ENCODE measurements at places on chromosomes 2 and 18.

DNA sequence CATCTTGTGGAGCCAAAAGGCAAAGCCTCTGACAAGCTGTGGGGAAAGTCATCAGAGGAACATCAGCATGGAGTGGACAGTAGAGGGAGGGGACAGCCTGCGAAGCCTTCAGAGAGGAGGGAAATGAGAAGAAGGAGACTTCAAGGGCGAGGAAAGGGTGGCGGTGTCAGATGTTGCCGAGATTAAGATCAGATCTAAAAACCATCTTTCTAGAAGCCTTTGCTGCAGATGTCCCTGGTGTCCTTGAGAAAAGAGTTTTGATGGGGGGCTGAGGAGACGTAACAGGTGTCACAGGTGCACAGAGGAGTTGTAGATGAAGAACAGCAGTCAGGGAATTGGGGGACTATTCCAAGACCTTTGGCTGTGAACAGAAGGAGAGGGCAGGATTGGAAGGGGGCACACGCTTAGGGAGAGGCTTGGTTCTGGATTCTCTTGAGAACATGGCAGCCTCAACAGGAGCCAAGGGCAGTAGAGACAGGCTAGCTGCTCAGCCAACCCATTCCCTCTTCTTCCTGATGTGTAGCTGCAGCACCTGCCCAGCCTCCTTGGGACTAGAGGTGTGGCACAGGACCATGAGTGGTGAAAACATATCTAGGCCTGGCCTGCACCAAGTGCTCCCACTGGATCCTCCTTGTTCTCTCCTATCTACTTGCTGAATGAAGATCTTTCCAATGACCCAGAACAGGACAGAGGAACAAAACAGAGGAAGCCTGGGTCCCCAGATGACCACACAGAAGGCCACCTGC is 22.7 kb upstream of the NCL start:
- no peak for DNase-seq

- DNase-seq = no peak
Measured at GRCh38 chr2:236257136-236257535, 7.1 kb downstream of the ASB18 start.

DNA sequence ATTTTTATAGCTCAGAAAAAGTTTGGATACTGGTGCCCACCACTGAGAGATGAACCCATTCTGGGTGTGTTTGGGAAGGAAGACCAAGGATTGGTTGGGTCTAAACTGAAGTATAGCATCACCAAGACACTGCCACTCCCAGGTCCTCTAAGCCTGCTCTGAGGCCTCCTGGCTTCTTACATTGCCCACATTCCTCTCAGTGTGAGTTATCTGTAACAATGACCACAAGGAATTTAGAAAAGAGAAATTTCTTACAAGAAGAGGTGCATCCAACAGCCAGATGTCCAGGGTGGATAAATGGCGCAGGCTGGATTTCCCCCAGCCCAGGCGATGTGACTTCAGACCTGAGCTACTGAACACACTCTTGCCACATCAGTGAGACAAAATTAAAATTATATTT is 1.6 kb upstream of the GPR45 start:
- no peak for DNase-seq

- DNase-seq = no peak
Measured at GRCh38 chr2:102514061-102514785, 41.2 kb downstream of the SLC9A4 start.

GRCh38 chr18:4453874-4454536 is 1.1 kb downstream of the DLGAP1 start:
- no peak for DNase-seq

DNA sequence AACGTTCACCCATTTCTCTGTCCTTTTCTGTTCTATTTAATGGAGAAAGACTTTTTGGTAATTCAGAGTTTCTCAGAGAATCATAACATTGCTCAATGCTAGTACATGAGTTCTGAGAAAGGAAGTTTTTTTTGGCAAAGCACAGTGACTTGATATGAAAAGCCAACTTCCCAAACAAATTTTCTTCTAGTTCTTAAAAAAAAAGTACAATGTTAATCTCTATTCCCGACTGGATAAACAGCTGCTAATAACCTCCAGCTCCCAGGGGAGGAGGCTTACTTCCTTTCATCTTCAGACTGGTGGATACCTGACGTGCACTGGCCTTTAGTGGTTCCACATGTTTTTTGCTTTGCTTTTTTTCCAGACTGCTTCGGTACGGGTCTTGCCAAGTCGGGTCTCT is 284.6 kb upstream of the CCDC68 start:
- peak; percentile 59 for DNase-seq

DNA sequence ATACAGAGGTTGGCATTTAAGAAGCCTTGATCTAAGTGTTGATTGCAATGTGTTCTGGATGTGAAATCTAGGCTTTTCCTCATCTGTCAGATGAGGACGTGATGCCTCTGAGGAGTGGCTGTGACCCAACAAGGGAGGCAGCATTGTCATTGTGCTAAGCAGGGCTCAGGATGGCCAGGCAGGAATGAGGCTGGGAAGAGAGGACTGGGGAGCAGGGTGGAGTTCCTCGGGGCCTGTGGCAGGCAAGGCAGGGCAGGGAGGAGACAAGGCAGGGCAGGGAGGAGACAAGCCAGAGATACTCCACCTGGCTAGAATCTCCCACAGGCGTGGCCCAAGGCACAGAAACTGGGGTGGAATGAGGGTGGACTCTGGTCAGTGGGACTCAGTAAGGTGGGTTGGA is 116.6 kb downstream of the RPIA start:
- no peak for DNase-seq

GRCh38 chr2:102060792-102061191 is 69.0 kb downstream of the IL1R2 start:
- no peak for DNase-seq

- no peak for DNase-seq
Measured at GRCh38 chr2:237485304-237485703, 1.7 kb upstream of the MLPH start.

DNA sequence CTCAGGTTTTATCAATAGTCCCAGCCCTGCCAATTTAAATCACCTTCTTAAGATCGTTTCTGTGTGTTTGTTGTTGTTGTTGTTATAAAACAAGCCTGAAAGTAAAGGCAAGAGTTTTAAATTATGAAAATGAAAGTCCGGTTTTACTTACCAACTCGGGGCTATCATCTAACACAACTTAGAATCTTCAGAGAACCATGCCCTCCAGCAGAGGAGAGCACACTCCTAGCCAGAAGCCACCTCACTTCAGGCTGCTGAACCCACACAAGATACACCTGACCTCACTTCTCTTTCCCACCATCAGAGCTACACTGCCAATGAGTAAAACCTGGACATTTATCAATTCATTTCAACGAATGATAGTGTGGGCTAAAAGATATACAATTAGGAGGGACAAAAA is 335.2 kb downstream of the IRS1 start:
- no peak for DNase-seq

DNA sequence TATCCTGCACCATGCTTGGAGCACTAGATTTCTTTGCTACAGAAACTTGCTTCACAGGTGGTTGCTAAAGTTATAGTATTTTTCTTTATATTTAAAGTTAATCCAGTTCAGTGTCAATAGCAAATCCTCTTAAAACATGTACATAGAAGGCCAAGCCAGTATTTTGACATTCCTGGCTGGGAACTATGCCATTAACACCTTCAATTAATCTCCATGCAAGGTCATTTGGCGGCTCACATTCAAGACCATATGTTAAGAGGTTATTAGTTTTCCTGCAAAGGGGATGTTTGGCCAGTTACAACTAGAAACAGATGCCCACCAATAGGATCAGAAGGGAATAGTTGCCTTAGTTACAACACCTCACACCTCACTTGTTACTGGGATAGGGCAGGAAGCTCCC is 261.3 kb upstream of the MEIS1 start:
- no peak for DNase-seq

GRCh38 chr18:23743733-23744333 is 54.6 kb downstream of the LAMA3 start:
- DNase-seq = no peak

DNA sequence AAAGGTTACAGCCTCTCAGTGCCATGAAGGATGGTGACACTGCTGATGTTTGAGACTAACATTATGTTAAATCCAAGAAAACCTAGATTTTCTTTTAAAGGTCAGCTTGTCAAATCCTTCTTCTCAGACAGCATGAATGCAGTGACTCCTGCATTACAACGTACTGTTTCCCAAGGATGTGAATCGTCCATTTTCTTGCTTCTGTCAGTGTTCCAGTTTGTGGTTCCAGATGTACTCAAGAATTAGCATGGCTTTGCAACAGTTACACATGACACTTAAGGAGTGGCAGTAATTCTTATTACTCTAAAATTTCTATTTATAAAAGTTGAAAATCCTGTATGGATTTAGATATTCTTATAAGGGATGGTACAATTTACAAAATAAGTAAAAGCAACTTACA is 1.5 kb upstream of the TTC39C start:
- no peak for DNase-seq

DNA sequence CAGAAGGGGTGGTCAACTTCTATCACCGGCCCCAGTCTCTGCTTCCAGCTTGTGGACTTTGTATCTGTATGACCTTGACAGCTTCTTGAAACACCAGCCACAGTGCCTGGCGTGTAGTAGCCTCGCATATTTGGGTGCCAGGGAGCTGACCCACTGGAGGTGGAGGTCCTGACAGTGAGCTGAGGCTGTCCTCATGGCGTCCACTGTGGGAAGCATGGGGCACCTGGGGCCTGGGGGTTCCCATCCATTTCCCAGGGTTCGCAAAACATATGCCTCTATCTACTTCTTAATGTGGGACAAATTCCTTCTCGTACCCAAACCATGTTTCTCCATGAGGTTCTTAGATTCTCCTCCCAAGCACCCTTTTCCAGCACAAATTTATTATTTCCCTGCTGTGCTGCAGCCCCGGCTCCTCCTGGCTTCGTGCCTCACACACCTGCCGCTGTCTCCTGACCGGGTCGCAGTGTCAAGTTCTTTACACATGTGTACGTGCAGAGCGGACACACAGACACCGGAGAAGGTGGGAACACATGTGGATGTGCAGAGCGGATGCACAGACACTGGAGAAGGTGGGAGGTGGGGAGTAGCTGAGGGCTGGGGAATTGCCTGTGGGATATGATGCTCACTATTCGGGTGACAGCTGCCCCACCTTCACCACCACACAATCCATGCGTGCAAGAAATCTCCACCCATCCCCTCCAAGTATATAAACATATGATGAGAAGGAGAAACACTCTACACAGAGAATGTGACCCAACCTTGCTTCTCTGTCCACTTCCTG is 23.4 kb downstream of the TMEM18 start:
- DNase-seq = no peak

- DNase-seq = peak; percentile 84
Measured at GRCh38 chr2:111919794-111920608, 21.6 kb downstream of the MERTK start.

DNA sequence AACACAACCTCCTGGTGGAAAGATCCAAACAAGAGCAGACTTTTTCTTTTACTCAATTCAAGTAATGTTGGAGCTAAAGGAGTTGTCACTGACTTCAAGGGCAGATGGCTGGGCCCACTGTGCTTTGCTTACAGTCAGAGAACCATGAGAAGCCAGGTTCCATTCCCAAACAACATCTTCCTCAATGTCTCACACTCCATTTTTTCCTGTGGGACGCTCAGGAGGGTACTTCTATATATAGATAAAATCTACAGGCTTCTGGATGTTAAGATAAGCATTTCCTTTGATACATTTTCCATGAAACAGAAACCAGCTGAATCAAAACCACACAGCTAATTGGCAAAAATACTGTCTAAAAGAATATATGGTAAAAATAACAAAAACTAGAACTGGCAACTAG is 14.4 kb downstream of the IWS1 start:
- no peak for DNase-seq
